ENCODE measurements at places on chromosomes 6 and 20.
A peak's percentile ranks its signal among the peaks of the same experiment; 100 is the strongest.

- DNase-seq: no peak
These were observed 122.8 kb downstream of the CLVS2 start for GRCh38 chr6:123118811-123119210.

DNA sequence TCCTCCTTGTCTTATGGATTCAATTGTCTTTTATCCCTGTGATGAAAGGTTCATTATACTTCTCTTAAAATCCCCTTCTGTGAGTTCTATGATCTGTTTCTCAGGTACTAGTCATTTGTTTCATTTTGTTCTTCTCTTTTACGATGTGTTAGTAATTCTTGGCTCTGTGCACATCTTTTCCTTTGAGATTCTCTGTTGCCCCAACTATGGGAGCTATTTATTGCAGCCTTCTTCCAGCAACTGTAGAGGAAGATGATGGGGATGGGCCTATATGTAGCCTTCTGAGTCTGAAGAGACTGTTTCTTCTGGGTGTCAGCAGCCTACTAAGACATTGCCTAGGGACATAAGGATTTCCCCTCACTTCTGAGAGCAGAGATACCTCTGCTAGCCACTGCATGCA, 50.4 kb upstream of the TRERF1 start:
- no peak for DNase-seq

GRCh38 chr6:114785235-114786127, 442.7 kb upstream of the HS3ST5 start:
- peak; percentile 66 for DNase-seq

- no peak for DNase-seq
These were observed 53.6 kb upstream of the KIF16B start for GRCh38 chr20:16626849-16627248.

- DNase-seq: no peak
These were observed 134.1 kb upstream of the CEP162 start for GRCh38 chr6:84361372-84362192.

GRCh38 chr6:35638679-35639078, 50.0 kb downstream of the FKBP5 start:
- no peak for DNase-seq

DNA sequence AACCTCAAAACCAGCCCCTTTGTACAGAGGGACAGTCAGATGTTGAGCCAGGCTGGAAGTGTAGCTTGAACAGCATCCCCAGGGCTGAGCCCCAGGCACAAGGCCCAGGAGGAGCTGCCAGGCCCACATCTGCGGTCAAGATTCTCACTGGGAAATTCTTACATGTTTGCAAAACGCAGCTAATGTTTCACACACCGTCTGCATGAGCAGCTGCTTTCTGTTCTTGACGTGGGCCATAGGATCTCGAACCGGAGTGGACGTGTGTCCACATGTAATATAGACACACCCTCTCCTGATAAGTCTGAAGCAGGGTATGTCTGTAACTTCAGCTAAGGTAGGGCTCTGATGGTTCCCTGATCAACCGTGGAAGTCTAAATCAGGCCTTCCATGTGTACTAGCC, 41.3 kb upstream of the TRAF3IP2 start:
- no peak for DNase-seq

DNA sequence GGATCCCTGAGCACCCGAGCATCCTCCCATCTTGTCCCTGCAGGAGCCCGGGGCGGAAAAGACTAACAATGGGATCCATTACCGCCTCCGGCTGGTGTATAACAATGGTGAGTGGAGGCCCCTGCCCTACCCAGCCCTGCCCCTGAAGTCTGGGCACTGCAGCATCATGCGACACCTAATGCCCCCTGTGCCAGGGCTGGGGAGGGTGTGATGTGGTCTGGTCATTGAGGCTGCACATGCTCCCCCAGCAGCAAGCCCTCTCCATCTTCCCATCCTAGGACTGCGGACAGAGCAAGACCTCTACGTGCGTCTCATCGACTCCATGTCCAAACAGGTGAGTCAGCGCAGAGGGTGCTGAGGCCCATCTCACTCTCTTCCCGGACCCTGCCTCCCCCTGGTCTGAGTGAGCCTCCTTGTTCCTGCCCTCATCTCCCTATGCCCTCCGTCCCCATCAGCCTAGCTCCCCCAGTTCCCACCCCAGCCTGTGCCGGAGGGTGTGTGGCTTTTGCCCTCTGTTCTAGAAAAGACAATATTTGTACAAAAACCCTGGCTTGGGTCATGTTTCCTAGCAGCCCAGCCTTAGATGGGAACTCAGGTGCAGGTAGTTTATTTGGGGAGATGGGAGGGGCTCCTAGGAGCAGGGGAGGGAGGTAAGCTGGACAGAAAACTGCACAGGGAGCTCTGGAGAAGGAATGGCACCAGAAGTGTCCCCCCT, 13.5 kb downstream of the EBF4 start:
- no peak for DNase-seq

DNA sequence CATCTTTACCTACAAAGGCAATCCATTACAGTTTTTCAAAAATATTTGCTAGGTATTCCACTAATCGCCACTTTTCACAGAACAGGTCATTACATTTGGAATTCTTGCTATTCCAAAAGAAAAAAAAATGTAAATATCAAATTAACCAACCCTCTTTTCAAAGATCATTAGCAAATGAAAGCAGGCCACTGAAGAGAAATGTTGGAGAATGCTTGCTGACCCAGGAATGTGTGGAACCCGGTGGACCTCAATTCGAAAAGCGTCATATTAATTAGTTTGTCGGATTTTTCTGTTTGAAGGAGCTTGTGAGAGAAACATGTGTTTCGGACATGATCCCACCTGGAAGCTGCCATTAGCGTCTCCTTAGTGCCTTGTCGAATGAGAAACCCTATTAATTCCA, 27.9 kb upstream of the SERPINB9 start:
- no peak for DNase-seq

DNA sequence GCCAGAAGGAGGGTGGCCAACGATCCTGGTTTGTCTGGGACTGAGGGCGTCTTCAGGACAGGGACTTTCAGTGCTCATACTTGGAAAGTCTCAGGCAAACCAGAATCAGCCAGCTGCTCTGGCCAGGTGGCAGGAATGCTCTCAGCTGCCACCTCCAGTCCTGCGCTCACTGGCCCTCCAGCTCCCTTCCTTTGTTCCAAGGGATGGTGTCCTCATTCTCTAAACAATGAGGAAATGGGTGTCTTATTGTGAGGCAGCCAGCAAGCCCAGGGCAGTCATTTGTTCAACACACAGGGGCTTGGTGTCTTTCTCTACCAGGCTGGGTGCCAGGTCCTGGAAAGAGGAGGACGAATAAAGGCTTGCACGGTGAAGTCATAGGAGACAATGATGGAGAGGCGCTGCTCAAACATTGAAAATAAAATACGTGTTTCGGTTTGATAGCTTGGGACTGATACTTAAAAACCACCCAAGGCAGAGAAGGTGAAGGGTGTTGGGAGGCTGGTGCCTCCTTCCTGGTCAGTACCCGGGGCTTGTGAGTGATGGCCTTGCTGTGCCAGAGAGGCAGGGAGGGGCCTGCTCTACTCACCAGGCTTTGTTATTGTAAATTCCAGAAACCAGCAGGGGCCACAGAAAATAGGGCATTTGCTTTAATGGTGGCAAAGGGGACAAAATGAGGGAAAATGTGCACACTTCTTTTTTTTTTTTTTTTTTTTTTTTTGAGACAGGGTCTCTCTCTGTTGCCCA, 11.3 kb upstream of the TMEM181 start:
- no peak for DNase-seq

DNA sequence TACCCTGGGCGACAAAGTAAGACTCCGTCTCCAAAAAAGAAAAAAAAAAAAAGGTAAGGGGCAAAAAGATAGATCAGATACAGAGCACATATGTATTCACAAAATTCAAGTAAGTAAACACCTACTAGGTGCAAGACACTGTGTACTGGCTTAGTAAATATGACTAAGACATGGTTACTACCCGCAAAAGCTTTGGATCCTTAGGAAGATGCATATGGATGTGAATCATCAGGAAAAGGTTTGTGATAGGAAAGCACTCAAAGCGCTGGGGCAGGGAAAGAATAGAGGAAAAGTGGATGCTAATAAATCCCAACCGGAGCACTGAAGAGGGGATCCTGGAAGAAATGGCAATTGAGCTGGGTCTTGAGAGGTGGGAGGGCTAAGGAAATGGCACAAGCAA, 118.8 kb upstream of the FAM184A start:
- peak; percentile 57 for DNase-seq

GRCh38 chr6:123415844-123416468, 220.8 kb downstream of the TRDN start:
- peak; percentile 46 for DNase-seq

DNA sequence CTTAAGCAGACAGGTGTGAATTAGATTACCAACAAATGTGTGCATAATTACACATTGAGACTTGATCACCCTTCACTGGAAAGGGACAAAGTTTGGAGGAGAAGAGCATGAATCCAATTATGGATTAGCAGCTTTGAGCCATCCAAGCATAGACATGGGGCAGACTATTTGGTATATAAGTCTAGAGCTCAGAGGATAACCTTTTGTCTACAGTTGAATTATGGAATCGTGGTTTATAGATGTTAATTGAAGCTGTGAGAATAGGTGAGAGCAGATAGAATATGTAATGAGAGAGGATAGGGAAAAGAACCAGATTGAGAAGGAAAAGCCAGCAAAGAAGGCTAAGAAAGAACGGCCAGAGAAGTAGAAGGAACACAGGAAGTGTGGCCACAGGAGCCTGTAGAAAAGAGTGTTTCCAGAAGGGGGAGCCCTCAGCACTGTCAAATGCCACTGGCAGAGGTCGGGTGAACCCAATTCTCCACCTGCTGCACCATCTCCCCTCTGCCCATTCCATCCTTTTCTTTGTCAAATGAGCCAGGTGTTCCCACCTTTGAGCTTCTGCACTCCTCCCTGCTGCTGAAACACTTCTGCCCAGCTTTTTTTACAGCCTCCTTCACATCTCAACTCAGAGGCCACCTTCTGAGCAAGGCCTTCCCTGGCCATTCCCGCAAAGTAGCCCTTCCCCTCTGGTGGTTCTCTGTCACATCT, 7.3 kb downstream of the DNTTIP1 start:
- DNase-seq: peak; percentile 63

DNA sequence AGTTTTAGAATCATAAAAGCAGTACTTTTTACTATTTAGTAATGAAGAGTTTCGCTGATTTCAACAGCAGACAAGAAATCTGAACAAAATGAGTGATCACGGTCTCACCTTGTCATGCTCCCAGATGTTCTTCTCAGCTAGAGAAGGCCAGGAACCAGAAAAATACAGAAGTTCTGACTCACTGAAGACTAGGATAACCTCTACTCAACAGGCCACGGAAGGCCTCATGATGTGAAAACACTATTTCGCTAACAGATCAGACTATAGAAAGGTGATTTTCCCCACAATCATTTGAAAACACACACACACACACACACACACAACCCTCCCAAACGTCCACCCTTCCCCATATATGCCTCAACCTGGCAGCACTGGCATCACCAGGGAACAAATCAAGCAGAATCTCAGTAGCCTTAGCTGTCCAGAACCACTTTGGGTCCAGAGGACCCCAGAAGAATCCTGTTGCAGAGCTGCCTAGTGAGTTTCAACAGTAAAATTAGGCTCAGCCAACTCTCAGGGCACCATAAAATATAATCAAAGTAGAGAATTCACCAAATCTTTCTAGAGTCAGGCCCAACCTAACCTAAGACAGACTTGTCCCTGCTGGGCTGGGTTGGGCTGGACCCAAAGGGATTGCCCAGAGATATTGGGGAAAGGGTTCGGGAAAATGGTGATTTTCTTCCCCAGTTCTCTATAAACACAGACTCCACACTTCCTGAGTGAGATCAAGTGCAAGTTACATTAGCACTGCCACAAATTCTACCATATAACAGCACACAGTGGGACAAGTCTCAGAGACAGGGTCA, 7.9 kb downstream of the EXOC2 start:
- peak; percentile 67 for DNase-seq

GRCh38 chr6:26241033-26241895, 123.7 kb upstream of the BTN3A2 start:
- no peak for DNase-seq

DNA sequence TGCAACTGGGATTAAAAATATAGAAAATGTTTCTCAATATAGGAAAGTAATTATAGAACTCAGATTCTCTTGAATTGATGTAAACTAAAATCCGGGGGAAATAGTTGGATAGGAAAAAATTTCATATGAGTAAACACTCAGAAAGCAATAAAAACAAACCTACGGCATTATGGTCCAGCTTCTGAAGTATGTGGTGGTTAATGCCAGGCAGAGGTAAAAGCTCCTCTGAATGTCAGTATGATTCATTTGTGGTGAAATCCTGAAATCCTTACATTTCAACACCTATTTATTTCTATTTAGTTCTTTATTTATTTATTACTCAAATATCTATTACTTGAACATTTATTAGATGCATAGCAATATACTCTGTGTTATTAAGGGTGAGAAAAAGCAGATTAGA, 145.1 kb downstream of the RIMS1 start:
- no peak for DNase-seq

DNA sequence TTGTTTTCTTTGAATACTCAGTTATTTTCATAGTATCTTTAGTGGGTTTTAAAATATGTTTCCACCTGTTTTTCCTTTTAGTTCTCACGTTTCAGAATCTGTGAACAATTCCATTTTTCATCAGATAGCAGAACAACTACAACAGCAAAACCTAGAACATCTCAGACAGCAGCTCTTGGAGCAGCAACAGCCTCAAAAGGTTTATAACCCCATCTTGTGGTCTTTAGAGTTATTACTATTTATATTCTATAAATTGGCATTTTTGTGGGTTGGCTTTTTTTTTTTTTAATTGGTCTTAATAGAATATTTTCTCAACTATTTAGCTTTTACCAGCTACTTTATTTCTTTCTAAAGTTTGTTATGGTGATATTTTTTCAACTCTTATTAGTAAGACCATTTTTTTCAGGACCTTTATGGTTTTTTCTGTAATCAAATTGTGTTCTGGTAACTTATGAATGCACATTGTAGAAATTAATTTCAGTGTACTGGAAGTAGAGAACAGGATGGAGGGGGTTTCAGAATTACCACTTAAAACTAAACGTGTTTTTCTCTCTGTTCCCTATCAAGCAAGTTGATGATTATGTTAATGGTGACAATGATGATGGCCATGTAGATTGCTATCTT, 72.2 kb downstream of the SCAF8 start:
- DNase-seq: peak; percentile 13

- peak; percentile 36 for DNase-seq
These were observed 141.1 kb downstream of the PDSS2 start for GRCh38 chr6:107318100-107318736.

DNA sequence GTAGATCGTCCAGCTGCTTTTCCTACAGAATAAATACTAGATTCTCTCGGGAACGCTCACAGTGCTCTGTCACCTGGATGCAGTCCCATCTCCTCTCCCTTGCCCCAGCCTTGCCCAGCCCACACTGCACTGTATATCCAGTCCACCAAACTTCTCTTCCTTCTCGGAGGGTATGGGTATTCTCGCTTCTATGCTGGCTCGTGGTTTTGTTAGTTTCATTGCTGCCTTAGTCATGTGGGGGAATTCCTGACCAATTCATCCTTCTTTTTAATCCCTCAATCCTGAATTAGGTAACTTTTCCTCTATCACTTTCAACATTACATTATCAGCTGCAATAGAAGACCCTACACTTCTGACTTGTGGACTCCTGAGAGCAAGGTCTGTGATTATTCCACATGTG, 252.4 kb downstream of the GMDS start:
- DNase-seq: peak; percentile 24
